ENCODE measurements at places on chromosomes 5 and 9.

DNA sequence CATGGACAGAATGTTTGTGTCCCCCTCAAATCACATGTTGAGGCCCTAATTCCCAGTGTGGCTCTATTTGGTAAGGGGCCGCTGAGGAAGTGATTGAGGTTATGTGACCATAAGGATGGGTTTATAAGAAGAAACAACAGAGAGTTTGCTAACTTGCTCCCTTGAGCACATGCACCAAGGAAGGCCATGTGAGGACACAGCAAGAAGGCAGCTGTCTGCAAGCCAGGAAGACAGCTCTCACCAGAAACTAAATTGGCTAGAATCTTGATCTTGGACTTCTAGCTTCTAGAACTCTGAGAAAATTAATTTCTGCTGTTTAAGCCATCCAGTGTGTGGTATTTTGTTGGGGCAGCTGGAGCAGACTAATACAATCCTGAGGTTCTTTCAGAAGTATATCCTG lies 35.2 kb upstream of the CDC42SE2 start:
- DNase-seq, result no peak

- no peak for DNase-seq
These were observed 65.5 kb downstream of the RORB start for GRCh38 chr9:74562611-74563010.

- no peak for DNase-seq
These were observed 23.1 kb upstream of the SMAD5 start for GRCh38 chr5:136109453-136110135.

GRCh38 chr5:67303356-67303755 lies 106.8 kb upstream of the CD180 start:
- DNase-seq, result no peak

DNA sequence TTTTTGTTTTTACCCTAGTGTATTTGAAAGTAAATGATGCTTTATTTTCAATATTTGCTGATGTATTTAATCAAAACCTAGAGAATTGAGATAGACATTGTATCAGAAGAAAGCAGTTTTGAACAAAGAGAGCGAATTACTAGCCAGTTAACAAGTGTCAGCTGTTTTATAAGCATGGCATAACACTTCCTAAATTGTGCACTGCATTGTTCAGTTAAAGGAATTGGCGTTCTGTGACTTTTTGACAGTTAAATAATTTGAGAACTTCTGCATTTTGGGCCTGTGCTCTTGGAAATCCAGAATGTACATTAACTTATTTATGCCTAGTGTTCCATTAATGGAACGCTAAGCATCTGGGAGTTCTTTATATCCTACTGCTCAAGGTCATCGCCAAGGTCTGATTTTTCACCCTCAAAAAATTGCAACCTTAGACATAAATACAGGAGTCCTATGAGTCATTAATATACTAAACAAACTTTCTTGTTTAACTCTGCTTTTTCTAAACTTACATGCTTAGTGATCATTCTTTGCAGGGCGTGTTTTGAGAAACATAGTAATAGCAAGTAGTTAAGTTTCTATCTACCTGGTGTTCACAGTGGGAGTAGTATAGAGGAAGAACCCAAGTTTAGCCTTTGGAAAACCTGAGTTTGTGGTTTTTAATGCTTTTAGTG lies 31.1 kb downstream of the RASA1 start:
- DNase-seq, result no peak

DNA sequence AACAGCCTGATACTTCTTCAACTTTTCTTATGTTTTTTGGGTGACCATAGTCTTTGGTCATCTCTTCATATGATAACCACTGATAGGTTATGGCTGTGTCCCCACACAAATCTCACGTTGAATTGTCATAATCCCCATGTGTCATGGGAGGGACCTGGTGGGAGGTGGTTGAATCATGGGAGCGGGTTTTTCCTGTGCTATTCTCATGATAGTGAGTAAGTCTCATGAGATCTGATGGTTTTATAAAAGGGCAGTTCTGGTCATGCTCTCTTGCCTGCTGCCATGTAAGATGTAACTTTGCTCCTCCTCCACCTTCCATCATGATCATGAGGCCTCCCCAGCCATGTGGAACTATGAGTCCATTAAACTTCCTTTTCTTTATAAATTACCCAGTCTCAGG lies 8.7 kb downstream of the RHOBTB3 start:
- DNase-seq, result no peak

DNA sequence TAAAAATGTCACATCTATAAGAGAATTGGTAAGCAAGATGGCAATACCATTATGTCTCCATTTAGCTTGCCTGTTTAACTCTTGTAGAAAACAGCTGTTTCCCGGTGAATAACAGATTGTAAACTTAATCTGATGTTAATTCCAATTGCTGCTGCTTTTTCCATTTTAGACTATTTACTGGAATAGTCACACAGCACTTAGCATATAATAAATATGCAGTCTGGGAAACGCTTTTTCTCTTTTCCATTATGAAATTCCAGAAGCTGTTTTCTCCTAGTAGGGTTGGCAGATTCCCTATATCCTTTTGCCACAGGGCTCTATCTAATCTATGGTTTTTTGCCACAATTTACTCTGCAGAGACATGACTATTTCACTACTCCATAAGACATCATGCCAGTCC lies 148.0 kb downstream of the CEMIP2 start:
- DNase-seq, result no peak

GRCh38 chr5:159456261-159456660 lies 126.0 kb upstream of the IL12B start:
- no peak for DNase-seq

GRCh38 chr9:92535940-92536850 lies at the start of gene ECM2:
Gene ECM2 (minus strand): TSS chr9:92535990. CDS start chr9:92522866, 13,124 bp downstream.
- no peak for DNase-seq

GRCh38 chr9:36151316-36152210 lies 15.0 kb downstream of the GLIPR2 start:
- no peak for DNase-seq

DNA sequence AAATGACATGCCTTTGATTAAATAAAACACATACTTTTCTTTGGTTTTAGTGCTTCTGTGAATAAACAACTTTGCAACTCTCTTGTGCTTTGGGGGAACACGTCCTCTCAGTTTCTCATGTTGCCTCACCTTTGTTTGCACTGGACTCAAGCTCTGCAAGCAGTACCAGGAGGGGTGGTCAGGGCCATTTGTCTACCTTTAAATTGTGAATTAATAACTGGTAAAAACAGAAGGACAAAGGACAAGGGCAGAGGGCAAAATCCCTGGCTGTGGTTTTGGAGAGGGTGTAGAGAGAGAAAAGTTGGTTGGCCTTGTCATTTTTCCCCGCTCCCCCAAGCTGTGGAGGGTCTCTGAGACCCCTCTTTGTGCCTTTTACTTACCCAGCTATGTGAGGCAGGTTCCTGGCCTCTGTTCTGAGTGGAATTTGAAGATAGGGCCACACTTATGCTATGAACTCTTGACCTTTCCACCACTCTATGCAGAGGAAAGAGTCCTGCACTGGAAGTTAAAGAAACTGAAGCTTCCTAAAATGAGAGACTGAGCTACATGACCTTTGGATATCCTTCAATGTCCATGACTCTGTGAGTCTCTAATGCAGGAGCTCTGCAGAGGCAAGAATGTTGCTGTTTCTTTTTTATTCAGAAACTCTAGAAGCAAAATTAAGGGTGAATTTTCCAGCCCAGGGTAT lies 55.1 kb upstream of the MOCS2 start:
- no peak for DNase-seq

DNA sequence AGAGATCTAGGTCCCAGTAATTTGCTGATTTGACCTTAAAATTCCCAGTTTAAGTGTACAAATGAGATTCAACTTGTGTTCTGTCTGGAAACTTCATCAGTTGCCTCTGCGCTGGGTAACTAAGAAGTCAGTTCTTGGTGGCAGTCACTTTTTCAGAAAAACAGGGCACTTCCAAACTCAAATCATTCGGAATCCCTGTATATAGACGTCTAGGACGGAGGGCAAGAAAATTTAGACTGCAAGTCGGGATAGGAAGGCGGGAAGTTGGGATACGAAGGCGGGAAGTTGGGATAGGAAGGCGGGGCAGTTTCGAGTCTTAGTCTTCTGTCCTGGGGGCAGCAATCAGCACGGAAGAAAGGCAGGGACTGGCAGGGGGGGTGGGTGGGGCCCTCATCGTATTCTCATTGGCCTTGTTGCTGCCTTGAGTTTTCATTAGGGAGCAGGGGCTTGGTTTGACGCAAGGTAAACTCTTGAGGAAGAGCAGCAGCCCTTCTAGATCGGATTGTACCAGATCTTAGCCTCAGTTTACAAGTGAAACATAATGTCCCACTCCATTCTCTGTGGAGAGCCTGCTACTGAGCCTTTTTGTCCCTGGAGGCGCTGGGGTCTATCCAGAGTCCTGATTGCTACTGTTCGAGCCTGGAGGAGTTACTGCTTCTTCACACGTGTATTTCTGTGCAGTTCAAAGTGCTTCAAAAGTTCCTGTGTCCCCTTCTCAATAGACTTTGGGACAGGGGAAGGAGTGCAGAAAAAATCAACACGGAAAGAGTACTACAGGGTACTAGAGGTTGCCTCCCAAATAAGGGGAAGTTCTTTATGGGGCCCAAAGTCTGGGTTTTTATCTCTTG lies 2.7 kb upstream of the PURA start:
- DNase-seq, result no peak

GRCh38 chr5:107868650-107869409 lies 198.1 kb upstream of the EFNA5 start:
- no peak for DNase-seq

- no peak for DNase-seq
These were observed 64.4 kb upstream of the SPATA31E1 start for GRCh38 chr9:87818308-87818707.

- no peak for DNase-seq
These were observed 36.3 kb upstream of the HAND1 start for GRCh38 chr5:154514331-154514730.

GRCh38 chr9:137168904-137169856 lies 671 bp downstream of the LRRC26 start:
- peak; percentile 54 for DNase-seq

GRCh38 chr9:130666393-130667119 lies 2.2 kb downstream of the PRDM12 start:
- no peak for DNase-seq

DNA sequence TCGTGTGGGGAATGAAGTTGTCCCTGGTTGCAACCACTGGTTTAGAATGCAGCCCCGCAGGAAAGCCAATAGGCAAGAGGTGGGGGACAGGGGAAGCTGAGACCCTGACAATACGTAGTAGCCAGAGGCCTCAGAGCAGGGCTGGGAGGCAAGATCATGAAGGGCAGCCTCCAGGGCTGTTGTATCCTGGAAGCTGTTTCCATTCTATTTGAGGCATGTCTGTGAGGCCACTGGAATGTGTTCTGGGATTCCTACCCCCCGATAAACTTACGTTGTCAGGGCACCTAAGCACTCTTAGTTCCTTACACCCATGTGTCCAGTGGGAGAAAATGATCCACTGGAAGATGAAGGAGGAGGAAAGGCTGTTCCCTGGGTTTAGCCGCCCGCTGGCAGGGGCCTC lies 177.3 kb downstream of the CFAP90 start:
- no peak for DNase-seq

DNA sequence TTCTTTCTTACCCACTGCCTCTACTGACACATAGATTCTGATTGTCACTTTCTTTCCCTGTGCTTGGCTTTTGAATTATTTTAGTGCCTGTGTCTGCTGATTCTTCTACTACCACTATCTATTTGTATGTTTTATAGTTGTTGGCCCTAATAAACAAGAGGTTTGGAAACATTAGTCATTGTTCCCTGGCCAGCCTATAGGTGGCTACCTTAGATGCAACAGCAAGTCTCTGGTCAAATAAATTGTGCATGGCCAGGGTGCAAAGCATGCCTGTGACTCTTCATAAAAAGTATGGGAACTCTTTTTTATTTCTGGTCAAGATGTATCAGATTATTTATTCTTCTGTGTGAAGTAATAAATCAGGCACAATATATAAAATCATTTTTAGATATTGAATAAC lies 124.4 kb downstream of the PLK2 start:
- no peak for DNase-seq

DNA sequence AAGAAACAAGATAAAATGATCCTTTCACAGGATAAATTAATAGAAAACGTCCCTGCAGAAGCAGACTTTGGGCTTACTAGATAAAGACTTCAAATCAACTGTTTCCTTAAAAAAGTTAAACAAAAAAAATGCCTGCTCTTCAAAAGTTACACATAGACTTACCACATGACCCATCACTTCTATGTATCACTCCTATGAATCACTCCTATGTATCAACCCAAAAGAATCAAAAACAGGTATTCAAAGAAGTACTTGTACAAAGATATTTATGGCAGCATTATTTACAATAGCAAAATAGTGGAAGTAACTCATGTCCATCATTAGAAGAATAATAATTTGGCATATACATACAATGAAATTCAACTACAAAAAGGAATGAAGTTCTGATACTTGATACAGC lies 56.3 kb upstream of the PRDM9 start:
- no peak for DNase-seq

DNA sequence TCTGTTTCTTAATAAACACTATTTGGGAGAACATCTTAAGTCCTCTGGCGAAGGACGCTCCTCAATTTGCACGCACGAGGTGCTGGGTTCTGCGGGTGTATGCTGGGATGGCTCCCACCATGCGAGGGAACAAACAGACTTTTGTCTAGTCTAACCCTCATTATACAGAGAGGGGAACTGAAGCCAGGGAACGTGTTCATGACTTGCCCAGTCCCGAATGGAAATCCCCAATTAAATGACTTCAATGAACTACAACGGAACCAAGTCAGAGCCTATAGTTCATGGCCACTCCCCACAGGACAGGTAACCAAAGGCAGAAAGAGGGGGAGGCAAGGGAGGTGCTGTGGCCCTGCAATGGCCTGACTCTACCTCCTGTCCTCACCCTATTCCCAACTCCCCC lies 9.3 kb downstream of the TLE1 start:
- no peak for DNase-seq

DNA sequence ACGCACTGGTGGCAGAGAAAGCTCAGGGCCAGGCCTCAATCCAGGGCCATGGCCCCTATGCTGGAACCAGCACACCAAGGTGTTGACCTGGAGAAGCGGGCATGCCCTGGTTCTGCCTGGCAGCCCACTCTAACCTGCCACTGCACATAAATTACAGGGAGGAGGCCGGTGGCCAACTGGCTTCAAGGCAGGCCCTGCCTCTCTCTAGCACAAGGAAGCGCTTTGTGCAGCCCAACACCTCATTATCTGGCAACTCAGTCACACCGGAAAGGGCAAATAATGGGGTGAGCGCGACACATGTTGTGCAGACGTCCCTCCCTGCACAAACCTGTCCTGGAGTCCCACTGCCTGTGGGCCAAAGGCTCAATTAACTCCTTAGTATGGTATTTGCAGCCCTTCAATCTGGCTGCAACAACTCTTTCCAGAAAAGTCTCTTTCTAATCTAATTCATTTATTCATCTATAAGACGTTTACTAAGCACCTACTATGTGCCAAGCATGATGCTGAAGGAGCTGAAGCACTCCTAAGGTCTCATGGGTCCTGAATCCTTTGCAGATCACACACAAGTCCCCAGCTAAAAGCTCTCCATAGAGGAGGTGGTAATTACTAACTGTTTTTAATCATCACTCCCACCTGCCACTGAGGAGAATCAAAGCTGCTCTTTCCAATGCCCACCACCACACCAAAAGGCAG lies 24.9 kb downstream of the SHB start:
- no peak for DNase-seq

Measured in iPS DF 19.7 (cell line).